Erythroblast (primary cell): ENCODE measurements at places on chromosomes 2 and 18.

- DNase-seq, result no peak
Observed at GRCh38 chr2:16645088-16645487, 20.5 kb downstream of the CYRIA start.

- no peak for DNase-seq
Observed at GRCh38 chr2:127401757-127402695, 14.3 kb upstream of the MAP3K2 start.

GRCh38 chr2:169363560-169364150, 1.3 kb upstream of the LRP2 start:
- peak; percentile 56 for DNase-seq

GRCh38 chr2:117411983-117412382, 402.5 kb upstream of the DDX18 start:
- DNase-seq, result no peak

DNA sequence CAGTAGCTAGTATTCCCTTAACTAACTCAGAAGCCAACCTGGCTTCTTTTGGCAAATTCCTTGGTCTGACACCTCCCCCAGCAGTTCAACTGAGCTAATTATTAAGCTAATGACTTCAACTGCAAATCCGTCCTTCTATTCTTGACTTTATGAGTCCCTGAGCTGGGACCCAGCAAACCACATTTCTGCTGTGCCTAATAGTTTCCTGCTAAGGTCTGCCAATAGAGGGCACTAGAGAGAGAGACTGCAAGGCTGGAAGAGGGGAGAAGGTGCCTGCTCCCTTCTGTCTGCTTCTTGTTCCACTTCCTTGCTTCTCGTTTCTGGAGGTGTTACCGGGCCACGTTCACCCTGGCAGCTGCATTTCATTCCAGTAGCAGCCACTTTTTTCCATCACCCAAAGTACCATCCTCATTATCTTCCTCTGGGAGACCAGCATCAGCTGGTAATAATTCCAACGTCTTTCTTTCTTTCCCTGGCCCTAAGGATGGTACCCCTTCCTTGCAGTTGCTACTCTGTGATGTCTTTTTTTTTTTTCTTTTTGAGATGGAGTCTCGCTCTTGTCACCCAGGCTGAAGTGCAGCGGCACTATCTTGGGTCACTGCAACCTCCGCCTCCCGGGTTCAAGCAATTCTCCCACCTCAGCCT, 352.0 kb downstream of the TNS1 start:
- peak; percentile 38 for DNase-seq
